ENCODE measurements at places on chromosomes 5 and 9. TPM values are rescaled to one million over a fixed set of nuclear protein-coding genes. Genes with fewer than 3 reads are reported as not detected.

The FBN2 gene
- total RNA-seq: 19.1 TPM

The PCDHA13 gene
- total RNA-seq: 0.71 TPM

The PDZD2 gene
- total RNA-seq: 0.91 TPM

DNA sequence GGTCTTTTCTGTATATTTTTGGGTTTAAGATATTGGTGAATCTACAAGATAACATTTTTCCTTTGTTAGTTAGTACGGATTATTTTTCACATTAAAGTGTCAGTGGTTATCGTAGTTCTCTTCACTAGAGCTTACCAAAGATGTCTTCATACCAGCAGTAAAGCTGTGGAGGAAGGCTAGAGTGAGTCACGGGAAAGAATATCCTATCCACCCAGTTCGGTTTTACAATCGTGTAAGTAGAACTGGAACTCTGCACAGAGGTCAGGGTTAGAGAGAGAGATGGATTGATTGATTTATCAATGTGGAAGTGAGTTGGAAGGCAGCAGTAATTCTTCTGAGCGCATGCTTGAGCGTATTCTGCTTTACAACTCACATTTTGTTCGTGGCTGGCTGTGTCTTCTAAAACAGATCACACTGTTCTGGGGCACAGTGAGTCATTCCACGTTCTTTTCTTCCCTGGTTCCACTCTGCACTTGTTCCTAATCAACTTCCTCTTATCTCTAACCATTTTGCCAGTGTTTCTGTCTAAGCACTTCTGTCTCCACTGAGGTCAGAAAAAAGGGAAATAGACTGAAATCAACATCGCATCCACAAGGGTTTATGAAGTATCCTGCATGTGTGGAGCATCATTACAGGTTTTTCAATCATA, 86.5 kb upstream of the ARRDC3 start:
- peak; percentile 49 for DNase-seq

GRCh38 chr9:22005702-22006606, 3.2 kb downstream of the CDKN2B start:
- no peak for DNase-seq

The GARIN3 gene
- total RNA-seq: not detected

GRCh38 chr5:173453167-173453566, 125.0 kb upstream of the STC2 start:
- DNase-seq: no peak

DNA sequence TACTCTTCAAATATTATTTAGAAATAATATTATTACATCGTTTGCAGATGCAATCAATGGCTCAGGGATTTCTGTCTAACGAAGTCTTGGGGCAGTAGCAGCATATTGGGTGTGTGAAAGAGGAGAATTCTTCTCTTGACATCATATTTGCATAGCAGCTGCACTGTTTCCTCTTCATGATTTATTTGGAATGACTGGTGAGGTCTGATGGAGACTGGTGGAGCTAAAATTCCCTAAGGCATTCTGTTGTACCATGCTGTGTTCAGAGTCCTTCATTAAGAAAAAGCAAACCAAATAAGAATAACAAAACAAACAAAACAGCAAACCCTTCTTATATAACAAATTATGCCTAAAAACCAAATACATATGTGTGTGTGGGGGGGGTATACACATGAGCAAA, 177.6 kb downstream of the DIRAS2 start:
- no peak for DNase-seq

The FAM169A gene
- total RNA-seq: 26.8 TPM

GRCh38 chr5:113375480-113376060, 59.2 kb downstream of the TSSK1B start:
- DNase-seq: no peak

The TXNDC8 gene
- total RNA-seq: not detected

The ACOT12 gene
- not detected for total RNA-seq

GRCh38 chr5:53877243-53877642, 316.8 kb downstream of the NDUFS4 start:
- peak; percentile 43 for DNase-seq

DNA sequence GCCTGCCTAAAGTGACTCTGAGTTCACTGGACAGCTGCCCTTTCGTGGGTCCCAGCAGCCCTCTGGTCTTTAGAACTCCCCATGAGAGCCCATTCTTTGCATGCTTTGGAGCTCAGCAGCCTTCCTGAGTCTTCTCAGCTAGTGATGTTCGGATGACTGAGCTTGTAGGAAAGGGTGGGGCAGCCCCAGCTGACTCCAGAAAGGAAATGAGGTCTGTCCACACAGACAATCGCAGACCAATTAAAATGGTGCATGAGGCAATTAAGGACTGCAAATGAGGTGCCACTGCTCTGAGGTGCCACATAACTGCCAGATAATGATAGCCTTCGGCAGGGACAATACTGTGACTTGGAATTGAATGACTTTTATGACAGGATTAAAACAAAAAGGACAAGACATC, 25.4 kb upstream of the TOMM5 start:
- DNase-seq: peak; percentile 69

The F2RL1 gene
- total RNA-seq: 185 TPM

DNA sequence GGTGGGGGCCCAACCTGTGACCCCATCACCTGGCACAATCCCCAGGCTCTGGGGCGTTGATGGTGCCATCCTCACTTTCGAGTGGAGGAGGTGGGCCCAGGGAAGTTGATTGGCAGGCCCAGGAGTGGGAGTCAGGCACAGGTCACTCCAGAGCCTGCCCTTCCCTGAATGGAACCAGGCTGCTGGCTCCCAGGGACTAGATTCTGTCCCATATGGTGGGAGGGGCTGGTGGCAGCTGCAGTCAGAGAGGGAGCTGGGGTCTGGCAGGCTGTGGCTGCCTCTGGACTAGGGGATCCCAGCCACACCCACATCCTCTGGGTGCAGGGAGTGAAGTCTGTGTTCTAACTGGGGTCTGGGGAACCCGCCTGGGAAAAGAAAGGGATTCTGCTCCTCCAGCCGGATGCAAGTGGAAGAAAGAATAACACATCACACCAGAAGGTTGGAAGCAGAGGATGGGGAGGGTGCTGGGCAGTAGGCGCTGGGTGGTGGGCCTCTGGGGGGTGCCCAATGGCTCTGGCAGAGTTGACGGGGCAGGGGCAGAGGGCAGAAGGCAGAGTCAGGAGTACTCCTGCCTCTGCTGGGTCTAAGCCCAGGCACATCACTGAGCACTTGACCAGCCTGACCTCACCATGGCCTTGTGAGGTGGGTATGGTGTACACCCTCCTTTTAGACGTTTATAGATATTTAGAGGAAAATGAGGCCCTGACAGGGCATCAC, 25.8 kb downstream of the CEL start:
- no peak for DNase-seq

The RANBP17 gene
- 0.34 TPM for total RNA-seq

- DNase-seq: no peak
Measured at GRCh38 chr9:81602887-81603680, 86.3 kb downstream of the TLE1 start.

DNA sequence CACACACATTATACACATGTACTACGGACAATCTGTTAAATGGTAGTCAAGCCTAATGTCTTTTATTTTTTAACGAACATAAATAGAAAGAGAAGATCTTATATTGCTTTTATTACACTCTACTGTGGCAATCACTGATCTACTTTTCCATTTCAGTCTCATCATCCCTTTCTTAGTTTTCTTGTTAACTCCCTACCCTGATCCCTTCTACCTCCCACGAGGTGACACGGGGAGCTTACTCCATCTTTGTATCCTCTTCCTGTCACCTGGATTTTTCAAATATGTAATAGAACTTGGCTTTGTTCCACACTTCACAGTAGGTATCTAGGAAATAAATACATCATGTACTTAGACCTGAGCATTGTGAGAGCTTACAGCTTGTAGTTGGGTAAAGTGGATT, 211.0 kb downstream of the PIK3R1 start:
- no peak for DNase-seq

GRCh38 chr9:112726428-112726827, 8.5 kb upstream of the INIP start:
- DNase-seq: no peak

All from Daoy (cell line).